ENCODE measurements at places on chromosomes 2 and 18.

DNA sequence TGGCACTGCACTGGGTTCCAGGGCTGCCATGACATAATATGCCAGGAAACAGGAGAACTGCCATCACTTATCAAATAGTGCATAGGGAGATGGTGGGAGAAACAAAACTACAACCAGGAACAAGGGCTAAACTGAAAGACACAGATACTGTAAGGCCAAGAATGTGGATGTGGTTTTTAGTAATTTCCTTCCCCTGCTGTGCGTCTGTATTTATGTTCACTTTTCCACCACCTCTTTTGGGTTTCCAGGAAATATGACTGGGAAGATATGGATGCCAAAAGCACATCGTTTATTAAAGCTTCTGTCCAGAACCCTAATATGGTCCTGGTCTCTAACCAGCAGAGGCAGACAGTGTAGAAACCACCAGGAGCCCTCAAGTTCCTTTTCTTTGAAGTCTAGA is 759.7 kb upstream of the FANCL start:
- no peak for DNase-seq

- DNase-seq, result no peak
Measured at GRCh38 chr2:191010887-191011885, 2.8 kb downstream of the STAT1 start.

DNA sequence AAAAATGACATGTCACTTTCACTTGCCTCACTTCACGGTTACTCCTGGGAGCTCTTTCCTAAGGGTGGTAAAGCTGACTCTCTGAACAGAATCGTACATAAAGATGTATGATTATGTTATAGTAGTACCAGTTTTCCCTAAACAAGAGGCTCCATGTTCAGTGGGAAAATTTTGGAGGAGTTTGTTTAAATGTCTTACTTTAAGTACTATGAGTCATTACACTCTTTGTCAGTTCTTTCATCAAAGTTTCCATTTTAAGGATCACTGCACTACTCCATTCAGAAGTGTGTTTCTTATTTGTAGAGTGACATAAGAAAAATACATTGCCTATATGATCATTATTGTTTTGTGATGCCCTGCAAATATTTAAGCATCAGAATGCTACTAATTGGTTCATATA is 121.1 kb upstream of the FIGN start:
- DNase-seq, result no peak

DNA sequence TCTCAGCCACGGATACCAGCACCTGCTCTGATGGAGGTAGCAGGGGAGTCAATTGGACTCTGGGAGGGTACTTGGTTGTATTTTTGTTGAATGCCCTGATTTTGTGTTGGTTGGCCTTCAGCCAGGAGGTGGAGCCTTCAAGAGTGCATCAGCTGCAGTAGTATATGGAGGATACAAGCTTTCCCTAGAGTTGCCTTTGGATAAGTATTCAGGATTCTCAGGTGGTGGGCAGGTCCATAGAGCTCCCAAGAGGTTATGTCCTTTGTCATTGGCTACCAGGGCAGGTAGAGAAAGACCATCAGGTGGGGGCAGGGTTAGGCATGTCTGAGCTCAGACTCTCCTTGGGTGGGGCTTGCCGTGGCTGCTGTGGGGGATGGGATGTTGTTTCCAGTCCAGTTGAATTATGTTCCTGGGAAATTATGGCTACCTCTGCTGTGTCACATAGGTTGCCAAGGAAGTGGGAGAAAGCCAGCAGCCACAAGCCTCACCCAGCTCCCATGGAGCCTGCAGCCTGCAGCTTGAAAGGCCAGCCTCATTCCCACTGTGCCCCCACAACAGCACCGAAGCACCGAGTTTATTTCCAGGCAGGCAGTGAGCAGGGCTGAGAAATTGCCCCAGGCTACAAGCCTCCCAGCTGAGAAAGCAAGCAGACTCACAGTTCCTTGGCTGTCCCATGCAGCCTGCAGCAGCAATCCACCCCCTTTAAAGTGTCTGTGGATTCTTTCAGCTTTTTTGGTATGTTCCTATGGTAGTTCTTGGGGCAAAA is 38.6 kb upstream of the CHST9 start:
- no peak for DNase-seq

- peak; percentile 63 for DNase-seq
Measured at GRCh38 chr2:73685764-73686438, 43.7 kb upstream of the NAT8 start.

- DNase-seq, result no peak
Measured at GRCh38 chr18:58758046-58758445, 86.8 kb downstream of the MALT1 start.

DNA sequence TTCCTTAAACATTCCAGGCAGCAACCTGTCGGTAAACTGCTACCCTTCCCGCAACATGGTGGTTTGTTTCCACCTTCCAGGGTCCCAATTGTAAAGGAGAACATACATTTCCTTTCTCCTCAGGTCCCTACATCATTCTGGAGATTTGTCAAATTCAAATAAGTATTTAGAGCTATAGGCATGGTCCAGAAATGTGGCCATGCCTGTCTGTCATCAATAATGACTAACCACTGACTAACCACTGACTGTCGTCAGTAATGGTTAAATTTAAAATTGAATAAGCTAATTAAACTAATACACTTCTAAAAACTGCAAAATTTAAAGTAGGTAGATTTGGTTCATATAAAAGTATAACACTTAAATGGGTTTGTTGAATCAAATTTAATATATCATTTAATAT is 984.0 kb upstream of the SLC39A10 start:
- no peak for DNase-seq

DNA sequence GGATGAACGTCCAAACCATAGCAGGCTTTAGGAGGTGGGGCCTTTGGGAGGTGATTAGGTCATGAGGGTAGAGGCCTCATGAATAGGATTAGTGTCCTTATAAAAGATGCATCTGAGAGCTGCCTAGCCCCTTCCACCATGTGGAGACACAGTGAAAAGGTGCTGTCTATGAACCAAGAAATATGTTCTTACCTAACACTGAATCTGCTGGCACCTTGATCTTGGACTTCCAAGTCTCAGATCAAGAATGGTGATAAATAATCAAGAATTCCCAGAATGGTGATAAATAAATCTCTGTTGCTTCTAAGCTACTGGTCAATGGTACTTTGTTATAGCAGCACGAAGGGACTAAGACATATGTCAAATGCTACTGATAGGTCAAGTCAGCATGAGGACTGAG is 15.1 kb upstream of the DYTN start:
- no peak for DNase-seq

DNA sequence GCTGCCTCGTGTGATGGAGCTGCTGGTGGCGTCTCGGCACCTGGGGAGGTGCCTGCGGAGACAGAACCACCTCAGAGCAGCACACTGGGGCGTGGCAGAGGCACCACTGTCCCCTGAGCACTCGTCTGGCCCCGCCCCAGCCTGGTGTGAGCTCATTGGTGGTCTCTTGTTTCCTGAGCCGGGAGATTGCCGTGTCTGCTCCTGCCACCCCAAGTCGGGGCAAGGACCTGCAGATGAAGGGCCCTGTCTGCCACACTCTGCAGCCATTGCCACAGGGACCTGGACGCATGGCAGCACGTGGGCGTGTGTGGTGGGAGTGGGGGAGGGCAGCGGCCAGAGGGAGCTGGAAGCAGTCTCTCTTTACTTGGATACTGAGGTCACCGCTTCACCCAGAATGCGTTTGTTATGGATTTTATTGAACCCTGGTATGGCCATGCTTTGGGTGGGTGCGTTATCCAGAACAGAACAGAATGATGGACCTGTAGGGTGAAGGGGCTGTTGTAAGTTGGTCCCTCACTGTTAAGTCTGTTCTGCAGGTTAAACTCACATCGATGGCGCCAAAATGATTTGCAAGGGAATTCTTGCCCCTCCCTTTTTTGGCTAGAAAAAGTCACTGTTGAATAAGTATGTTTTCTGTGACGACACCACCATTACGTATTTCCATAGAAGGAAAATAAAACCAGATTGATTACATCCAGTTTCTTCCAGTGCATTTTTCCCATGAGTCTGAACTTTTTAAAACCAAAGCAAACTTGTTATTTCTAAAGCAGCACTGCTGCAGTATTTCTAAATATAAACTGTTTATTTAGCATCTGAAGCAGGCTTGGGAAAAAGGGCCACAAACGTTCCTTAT is 92.0 kb downstream of the USP40 start:
- DNase-seq, result no peak

- no peak for DNase-seq
Measured at GRCh38 chr18:59279722-59280121, 6.5 kb upstream of the RAX start.

- no peak for DNase-seq
Measured at GRCh38 chr18:73535990-73536389, 611.6 kb downstream of the FBXO15 start.

DNA sequence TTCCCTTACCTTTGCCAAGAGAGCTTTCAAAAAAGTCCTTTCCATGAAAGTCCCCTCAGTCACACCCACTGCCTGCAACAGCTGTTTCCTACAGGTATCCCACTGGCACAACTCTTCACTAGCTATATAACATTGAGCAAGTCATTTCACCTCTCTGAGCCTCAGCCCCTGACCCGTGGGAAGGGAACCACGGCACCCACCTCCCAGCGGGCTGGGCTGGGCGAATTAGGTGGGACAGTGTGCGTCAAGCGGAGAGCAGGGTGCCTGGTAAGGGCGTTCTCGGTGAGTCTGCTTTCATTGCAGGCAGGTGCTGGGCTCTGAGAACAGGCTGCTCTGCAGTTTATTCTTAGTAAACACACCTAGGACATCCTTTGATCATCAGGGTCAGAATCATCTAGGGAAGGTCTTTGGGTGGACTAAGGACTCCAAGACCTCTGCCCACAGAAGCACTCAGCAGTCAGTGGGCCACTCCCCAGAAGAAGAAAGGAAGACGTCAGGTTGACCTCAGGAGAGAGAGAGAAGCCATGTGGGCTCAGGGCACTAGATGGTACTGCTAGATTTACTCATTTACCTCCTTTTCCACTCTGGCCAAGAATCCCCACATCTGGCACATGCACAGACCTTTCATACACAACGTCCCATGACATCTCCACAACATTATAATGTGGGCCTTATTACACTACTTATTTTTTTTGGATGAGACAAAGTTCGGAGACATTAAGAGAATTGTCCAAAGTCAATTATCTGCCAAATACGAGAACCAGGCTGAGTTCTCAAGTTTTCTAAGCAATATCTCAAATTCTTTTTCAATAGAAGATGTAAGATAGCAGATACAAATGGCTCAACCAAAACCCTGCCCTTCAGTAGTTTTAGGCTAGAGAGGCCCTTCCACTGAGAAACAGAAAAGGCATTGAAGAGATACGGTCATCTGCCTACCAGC is 79.9 kb downstream of the GALNT14 start:
- no peak for DNase-seq

GRCh38 chr18:50312296-50313030 is 25.0 kb upstream of the CXXC1 start:
- no peak for DNase-seq

DNA sequence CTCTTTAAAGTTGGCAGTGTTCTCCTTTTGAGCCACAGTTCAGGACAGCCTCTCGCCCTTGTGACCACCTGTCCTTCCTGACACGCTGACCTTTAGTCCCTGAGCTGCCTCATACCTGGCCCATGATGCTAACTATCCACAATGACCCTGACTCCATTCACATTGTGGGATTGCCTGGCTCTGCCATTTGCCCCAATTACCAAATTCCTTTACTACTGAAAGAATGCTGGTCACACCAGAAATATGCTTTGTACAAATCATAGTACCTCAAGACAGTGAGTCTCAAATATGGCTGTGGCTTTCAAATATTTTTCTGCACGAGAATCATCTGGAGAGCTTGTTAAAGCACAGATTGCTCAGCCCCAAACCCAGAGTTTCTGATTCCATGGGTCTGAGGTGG is 54.2 kb downstream of the LTBP1 start:
- no peak for DNase-seq

All from pancreas (tissue), 10 donors.